ENCODE measurements at places on chromosomes 12 and 14. TPM values are rescaled to one million over a fixed set of nuclear protein-coding genes. Genes with fewer than 3 reads are reported as not detected.

- DNase-seq, result no peak
These were observed 171.2 kb downstream of the CALM1 start for GRCh38 chr14:90567991-90568390.

DNA sequence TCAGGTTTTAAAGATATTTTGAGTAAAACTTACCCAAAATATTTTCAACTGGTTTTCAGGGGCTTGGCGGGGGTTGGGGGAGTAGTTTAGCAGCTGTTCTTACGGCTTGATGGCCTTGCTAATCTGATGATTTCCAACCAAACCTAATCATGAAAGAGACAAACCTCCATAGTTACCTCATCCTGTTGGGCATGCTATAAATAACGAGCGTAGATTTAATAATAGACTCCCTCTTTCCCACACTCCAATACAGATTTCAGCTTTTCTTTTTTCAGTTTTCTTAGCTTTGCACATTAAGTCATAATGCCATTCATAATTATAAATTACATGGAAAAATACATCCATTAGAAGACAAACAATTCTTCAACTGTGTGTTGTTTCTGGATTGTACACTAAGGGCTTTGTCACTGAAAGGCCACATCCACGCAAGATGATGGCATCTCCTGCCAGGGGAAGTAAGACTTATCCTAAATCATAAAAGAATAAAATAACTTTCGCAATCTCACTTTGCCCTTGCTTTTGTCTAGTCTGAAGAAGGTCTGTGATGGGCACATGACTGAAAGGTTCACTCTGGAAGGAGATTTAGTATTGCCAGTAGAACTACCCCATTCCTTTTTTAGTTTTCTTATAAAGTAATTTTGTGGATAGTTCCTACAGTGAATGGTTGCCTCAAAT, 23.2 kb downstream of the ITPR2 start:
- DNase-seq, result no peak

DNA sequence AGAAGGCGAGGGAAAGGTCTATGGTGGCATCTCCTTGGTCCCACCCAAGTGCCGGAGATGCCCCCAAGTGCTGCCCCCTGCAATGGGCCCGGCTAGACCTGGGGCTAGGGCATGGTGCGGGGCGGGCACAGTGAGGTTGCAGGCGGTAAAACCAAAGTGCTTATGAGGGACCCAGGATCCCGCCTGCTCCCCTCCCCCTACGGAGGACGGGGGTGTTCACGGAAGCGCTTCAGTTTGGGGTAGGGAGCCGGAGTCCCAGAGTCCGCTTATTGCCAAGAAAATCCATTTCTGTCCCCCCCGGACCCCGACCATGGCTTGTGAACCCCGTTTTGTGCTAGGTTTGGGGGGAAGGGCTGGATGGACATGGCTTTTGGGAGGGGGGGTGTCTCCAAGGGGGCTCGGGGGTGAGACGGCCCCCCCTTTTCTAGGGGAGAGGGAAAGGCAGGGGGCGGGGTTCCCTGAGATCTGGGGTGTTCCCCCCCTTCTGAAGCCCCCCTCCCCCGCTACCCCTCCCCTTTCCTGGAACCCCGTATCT, 5.4 kb upstream of the GPR84 start:
- no peak for DNase-seq

The GLI1 gene
- not detected for total RNA-seq

GRCh38 chr12:47843226-47843980, 23.7 kb upstream of the HDAC7 start:
- DNase-seq, result no peak

DNA sequence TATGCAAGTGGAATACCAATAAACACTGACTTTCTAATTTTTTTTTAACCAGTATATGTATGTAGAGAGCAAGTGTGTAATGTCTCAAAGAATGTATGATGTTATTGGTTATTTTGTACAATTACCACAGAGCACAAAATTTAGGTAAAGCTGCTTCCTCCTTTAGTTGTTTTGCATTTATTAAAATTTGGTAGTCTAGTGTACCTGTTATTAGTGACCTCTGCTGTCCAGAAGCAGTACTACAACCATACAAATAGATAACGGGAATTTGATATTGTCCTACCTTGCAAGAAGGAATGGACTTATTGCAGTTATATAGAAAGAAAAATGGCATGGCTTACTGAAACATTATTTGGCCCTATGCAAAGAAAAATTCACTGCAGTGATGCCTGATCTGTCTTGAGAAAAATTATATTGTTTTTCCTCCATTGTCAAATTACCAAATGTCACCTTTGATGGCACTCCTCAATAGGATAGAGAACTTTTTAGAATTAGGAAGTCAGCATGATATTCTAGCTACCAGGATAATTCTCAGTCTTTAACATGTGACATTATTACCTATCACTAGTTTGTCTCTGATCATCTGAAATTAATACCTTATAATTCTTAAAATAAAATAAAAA, 153.9 kb upstream of the RMST start:
- DNase-seq, result no peak

The PRKAB1 gene
- total RNA-seq, result 27.3 TPM

The REM2 gene
- 0.77 TPM for total RNA-seq

DNA sequence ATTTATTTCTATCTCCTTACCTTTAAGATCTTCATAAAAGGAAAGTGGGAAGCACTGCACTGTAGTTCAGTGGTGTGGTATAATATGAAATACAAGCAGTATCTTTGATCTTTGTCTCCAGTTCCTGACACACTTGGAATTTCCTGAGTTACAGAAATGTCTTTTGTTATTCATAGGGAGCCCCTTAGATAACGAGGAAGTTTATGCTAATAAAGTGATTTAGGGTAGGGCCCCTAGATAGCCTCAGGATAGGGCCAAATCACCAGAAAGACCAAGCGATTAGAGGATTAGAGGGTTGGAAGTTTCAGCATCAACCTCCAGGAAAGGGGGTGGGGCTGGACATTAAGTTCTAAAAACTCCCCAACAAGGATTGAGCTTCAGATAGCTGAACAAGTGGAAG, 29.9 kb upstream of the DDHD1 start:
- DNase-seq, result no peak

The FIGNL2 gene
- 0.31 TPM for total RNA-seq

DNA sequence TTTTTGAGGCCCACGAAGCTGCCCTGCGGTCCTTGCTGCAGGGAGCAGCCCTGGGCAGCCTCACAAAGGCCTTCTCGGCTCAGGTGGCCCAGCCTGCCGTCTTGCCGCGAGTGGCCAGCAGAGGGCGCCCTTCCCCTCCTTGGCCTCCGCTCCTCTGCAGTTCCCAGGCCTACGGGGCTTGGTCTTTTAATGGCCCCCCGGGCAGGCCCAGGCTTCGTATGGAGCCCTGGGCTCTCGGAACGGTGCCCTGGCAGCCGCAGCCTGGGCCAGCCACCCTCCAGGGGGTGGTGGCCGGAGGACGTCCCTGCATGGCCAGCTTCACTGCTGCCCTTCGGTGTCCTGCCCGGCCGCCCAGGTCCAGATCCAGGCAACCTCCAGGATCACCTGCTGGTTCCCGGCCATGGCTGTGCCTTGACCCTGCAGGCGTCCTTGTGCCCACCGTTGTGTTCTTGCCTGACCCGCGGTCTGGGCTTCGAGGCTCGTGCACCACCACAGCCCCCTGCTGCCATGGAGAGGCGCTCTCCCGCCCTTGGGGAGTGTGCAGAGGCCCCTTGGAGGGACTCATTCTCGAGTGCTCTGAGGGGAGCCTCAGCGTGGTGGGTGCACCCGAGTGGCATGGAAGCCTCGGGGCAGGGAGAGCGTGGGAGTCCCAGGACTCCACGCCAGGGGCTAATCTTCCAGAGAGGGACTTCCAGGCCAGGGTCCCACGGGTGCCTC, 9.4 kb downstream of the ASPG start:
- DNase-seq, result peak; percentile 82

The SMCO2 gene
- not detected for total RNA-seq

- DNase-seq, result peak; percentile 26
These were observed 233.3 kb upstream of the PPFIA2 start for GRCh38 chr12:81992461-81992860.

The RNFT2 gene
- 15.8 TPM for total RNA-seq

DNA sequence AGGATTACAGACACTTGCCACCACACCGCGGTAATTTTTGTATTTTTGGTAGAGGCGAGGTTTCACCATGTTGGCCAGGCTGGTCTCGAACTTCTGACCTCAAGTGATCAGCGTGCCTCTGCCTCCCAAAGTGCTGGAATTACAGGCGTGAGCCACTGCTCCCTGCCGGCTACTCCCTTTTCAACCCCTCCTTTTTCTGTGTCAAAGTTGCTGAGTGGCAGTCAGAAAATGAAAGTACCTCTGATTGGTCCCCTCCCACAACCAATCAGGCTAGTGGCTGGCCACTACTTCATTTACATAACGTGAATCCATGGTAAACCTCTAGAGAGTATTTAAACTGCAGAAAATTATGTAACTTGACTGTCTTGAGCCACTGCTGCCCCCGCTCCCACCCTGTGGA, 5.9 kb downstream of the RESF1 start:
- DNase-seq, result peak; percentile 65

DNA sequence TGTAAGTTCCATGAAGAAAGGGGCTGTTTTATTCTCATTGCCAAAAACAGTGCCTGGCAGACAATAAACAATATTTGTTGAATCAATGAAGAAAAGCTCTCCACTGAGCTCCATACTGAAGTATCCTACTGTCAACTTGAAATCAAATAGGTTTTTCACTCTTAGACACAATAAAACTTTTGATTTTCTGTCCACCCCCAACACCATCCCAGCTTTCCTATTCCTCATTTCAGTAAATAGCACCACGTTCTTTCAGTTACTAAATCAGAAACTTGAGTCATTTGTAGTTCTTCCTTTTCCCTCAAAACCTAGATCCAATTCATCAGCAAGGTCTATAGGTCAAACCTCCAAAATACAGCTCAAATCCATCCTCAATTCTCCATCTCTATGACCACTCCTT, 113.3 kb downstream of the PTGER2 start:
- no peak for DNase-seq

DNA sequence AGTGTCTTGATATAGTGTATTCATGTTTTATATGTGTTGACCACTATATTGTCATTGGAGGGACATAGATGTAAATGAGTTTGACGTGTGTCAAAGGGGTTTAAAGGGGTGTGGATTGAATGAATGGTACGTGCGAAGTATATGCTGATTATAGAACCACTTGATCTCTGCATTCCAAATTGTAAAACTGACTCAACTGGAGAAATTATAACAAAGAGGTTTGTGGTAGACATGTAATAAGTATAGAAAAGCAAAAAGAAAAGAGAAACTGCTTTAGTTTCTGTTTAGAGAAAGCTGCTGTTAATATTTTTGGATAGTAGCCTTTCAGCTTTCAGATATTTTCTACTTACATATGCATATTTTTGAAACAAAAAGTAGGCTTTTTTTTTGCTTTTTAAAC, 8.9 kb upstream of the MYRFL start:
- DNase-seq, result no peak

- peak; percentile 64 for DNase-seq
These were observed 1.5 kb downstream of the DDHD1 start for GRCh38 chr14:53151523-53152183.

- no peak for DNase-seq
These were observed 127.7 kb upstream of the FOXN3 start for GRCh38 chr14:89544636-89545301.

The ART4 gene
- not detected for total RNA-seq

DNA sequence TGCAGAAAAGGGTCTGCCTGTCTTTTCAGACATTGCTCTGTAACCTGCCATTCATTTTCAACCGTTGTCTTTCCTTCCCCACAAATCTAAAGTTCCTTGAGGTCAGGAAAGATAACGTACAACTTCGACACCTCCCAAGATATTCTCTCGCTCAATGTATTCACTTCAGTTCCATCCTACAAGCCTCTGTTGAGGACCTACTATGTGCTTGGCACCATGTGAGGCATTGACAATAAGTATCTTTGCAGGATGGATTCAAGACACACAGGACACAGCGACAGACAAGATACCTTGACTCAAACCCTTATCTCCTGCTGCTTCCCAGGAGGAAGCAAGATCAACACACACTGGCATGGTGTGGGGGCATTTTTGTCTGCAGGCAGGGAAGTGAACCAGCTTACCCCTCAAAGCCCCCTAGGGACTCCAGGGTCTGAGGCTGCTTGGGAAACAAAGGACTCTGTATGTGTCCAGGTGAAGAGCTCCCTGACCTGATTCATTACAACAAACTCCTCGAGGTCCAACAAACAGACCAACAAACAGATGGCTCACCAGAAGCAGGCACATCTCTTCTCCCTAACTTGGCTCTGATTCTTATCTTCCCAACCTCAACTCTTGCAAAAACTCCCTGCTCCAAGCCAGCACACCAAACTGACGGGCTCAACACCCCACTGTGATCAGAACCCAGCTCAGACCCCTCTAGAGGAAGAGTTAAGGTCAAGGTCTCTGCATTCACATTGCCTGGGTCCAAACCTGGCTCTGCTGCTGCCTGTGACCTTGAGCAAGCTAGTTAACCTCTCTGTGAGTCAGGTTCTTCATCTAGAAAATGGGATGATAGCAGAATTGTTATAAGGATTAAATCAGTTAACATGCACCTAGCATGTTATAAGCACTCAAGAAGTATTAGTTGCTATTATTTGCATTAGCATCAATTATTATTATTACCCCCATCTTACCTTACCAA, 6.3 kb downstream of the NUAK1 start:
- DNase-seq, result no peak

DNA sequence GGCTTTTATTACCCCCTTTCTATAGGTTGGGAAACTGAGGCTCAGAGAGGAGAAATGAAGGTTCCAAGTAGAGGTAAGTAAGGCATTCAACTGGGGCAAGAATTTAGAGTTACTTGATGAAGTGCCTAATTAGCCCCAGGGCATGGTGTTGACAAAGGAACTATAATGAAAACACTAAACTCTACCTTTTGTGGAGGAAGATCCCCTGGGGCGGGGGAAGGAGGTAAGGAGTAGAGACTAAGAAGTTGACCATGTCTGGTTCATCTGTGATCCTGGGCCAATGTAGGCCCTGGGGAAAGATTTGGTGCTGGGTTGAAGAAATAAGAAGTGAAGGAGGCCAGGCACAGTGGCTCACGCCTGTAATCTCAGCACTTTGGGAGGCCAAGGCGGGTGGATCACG, 16.2 kb upstream of the COX6A1 start:
- no peak for DNase-seq

The ADCY4 gene
- 1.6 TPM for total RNA-seq

DNA sequence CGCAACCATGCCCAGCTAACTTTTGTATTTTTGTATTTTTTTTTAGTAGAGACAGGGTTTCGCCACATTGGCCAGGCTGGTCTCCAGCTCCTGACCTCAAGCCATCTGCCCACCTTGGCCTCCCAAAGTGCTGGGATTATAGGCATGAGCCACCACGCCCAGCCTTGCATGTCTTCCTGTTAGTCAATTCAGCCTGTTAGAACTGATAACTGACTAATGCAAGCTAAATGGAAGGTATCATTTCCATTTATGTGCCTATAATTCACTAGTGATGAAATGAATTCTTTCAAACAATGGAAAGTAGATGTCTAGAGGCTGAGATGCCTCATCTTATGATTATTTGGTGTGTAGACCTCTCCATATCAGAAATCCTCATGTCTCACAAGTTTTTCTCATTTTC, 37.3 kb upstream of the DIP2B start:
- no peak for DNase-seq

The FAM181A gene
- not detected for total RNA-seq

DNA sequence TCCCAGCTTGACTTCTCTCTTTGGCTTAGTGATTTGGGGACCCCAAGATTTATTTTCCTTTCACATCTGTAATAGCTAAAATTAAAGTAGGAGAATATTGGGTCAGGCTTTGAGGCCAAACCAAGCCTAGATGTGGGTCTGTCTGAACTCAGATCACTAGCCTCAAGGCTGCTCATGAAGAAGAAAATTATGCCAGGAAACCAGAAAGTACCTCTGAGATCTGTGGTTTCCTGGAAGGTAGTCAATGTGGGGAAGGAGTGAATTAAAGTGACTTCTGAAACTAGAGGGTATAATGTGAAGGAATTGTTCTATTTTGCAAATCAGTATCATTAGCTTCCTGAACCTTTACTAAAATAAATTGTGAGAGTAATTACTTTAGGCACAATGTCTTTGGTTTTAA, 13.4 kb upstream of the CLEC12A start:
- DNase-seq, result no peak

All from activated CD4-positive, alpha-beta memory T cell treated with anti-CD3 and anti-CD28 coated beads for 36 hours (primary cell).